Mesenteric fat pad (tissue), 1 donor: ENCODE measurements at places on chromosomes 2 and 18. TPM values are rescaled to one million over a fixed set of nuclear protein-coding genes. Genes with fewer than 3 reads are reported as not detected.

DNA sequence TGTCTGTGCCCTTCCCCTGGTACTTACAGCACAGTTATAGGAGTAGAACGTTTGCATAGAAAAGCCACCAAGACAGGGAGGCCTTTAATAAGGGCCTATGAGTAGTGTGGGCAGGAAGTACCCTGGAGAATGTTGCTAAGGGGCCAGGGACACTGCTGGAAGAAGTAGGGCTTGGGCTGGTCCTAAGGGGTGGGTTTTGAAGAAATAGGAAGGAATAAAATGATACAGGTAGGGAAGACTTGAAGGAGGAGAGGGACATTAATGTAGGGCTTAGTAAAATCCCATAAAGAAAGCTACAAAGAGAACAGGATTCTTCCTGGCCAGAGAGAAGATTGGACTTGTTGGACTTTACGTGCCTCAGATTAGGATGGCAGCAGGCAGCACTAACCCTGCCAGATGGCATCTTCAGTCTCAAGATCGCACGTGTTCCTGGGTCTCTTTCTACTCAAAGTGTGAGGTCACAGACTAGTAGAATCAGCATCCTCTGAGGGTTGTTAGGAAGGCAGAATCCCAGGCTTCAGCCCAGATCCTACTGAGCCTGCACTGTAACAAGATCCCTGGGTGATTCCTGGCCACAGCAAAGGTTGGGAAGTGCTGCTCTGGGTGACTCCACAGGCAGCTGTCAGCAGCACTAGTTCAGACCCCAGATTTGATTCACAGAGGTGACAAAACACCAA, 39.2 kb downstream of the EPAS1 start:
- DNase-seq: no peak

GRCh38 chr2:43152741-43153647, 73.4 kb downstream of the ZFP36L2 start:
- no peak for DNase-seq

- peak; percentile 49 for DNase-seq
Observed at GRCh38 chr2:127047716-127048617, 59.0 kb downstream of the BIN1 start.

SULT1C2 gene
- total RNA-seq: 0.64 TPM

IL36B gene
- total RNA-seq: not detected
